ENCODE measurements at places on chromosomes 4 and X.

DNA sequence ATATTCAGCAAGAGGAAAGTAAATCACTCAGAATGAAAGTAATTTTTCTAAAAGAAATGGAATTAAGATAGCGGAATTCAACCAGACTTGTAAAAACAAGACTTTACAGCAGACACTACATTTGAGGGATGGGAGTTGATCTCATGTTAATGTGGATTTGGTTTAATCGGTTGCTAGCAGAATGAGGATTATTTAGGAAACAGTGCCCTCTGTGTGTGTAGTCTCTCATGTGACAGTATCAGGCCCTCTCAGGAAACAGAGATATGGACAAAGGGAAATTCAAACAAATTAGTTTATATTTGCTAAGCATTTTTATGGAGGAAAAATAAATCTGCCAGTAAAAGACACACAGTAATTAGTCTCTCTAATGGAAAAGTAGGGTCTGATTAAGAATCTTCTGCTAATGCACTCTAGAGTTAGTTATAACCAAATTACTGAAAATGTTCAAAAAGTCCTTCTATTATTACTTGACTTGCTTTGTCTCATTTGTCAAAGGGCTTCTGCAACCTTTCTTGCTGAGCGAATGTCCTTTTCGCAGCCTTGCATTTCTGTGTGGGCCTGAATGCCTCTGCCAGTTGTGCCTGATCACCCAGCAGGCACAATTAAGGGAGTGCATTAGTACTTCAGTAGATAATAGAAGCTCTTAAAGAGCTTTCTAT lies 1282.3 kb upstream of the TENM3 start:
- no peak for DNase-seq
- no peaks in the 10 kb centered on the region for H3K36me3 ChIP-seq
- H3K4me3 ChIP-seq, result no peak overlapping the region
- H3K27me3 ChIP-seq, result no peaks in the 10 kb centered on the region

DNA sequence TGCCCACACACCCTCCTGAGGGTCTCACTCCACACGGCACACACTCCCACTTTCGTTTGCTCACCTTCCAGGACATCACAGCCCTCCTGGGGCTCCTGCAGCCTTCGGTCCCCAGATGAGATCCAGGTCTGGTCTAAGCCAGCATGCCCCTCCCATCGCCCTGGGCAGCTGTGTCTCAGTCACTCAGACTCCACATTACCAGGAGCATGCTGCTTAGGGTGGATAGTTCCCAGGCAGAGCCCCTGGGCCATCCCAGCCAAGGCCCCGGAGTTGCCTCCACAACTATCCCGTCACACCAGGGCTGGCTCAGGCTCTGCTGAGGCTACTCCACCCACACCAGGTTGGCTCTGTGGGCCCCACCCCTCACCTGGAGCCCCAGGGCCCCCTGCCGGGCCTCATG lies 50.4 kb upstream of the PSAPL1 start:
- no peaks in the 10 kb centered on the region for H3K4me1 ChIP-seq
- DNase-seq, result no peak
- H3K4me3 ChIP-seq, result no peak overlapping the region

DNA sequence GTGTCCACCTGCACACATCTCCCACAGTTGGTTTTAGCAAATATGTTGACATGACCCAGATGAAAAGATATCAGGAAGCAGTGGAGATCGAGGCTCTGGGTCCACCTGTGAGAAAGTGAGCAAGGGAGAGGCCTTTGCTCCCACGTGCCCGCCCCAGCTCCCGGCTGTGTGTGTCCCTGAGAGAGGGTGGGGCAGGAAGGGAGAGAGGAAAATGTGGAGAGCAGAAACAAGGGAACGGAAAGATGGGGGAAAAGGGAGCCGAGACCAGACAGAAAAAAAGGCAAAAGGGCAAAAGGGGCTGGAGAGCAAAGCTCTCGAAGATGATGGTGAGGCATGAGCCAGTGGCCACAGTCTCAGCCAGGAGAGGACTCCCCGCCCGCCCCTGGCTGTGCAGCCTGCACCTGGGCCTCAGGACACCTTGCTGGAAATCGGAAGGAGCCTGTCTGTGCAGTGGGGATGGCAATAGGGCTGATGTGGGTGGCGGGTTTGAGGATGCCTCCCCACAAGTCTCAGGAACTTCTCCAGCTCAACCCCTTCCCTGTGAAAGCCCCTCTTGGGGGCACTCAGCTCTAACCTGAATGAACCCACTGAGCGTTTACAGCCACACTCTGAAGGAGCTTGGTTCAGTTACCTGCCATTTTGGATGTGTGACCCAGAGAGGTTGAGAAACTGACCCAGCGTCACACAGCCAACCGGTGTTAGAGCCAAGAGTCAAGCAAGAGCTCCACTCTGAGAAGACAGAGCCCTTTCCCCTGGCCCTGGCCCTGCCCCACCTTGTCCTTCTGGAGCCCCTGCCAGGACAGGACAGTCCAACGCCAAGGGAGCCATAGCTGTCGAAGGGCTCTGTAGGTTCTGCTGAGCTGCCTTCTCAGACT lies 20.3 kb upstream of the MSX1 start:
- H3K4me1 ChIP-seq, result peaks cover 1% of the 10 kb centered on the region
- H3K36me3 ChIP-seq, result no peaks in the 10 kb centered on the region
- H3K4me3 ChIP-seq, result no peak overlapping the region
- no peak for DNase-seq
- no peak overlapping the region for H3K27ac ChIP-seq

GRCh38 chr4:173171098-173171497 lies 2.5 kb downstream of the GALNT7 start:
- H3K4me3 ChIP-seq, result peak overlapping the region; percentile 88
- no peaks in the 10 kb centered on the region for H3K27me3 ChIP-seq
- peaks cover 36% of the 10 kb centered on the region for H3K4me1 ChIP-seq
- DNase-seq, result no peak
- no peak overlapping the region for H3K27ac ChIP-seq

- H3K27ac ChIP-seq, result peak overlapping the region; percentile 6
- peaks cover 71% of the 10 kb centered on the region for H3K4me1 ChIP-seq
- H3K4me3 ChIP-seq, result no peak overlapping the region
- no peaks in the 10 kb centered on the region for H3K36me3 ChIP-seq
- no peaks in the 10 kb centered on the region for H3K27me3 ChIP-seq
Measured at GRCh38 chr4:36321176-36321575, 39.8 kb downstream of the DTHD1 start.

DNA sequence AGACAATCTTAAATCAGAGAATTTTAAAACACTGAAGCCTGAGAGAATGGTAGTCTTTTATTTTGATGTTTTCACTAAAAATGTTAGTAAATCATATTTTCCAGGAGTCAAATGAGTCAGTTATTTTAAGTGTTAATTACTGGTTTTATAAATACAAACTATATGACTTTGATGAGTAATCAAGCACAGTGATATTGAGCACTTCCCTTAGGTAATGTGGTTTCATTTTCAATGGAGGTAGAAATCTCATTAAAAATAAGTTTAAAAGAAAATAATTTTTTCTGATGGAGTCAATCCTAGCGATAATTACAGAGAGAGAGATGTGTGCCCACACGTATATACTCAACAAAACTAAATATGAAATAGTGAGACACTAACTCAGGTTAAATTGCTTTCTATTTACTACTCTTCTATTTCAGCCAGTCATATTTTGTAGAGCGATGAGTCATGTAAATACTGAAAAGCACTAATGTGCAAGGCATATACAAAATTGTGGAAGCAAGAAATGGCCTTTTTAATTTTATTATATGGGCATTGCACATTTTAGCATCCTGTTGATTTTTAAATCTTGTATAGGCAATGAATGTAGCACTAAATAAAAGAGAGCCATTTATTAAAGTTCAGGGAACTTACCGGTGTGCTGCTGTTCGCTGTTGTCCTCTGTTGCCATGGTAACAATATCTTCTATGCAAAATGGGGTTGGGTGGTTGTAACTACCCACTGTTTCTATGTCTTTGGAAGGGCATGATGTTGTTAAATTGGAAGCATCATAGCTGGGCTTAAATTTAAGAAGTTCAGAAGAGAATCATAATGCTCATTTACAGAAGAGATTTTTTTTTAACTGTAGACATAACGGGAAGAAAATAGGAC lies 513.7 kb downstream of the TLL1 start:
- DNase-seq, result no peak
- no peaks in the 10 kb centered on the region for H3K27me3 ChIP-seq
- H3K27ac ChIP-seq, result no peak overlapping the region
- H3K4me3 ChIP-seq, result no peak overlapping the region
- no peaks in the 10 kb centered on the region for H3K36me3 ChIP-seq
- H3K4me1 ChIP-seq, result no peaks in the 10 kb centered on the region

DNA sequence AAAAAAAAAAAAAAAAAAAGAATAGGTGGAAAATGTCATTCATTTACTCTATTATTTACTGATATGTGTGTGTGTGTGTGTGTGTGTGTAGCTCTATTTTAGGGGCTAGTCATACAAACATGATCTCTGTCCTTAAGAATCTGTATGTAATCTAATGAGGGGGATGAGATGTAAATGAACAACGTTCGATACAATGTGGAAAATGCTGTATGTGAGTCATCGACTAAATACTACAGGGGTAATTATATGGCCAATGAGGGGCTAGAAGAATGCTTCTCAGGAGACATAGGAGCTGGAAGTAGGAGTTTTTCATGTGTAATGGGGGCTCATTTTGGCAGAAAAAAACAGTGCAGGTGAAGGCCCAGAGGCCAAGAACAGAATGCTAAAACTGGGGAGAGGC lies 41.9 kb downstream of the LEF1 start:
- no peak overlapping the region for H3K4me3 ChIP-seq
- no peaks in the 10 kb centered on the region for H3K27me3 ChIP-seq
- H3K36me3 ChIP-seq, result peaks cover 51% of the 10 kb centered on the region
- peaks cover 33% of the 10 kb centered on the region for H3K4me1 ChIP-seq
- H3K27ac ChIP-seq, result no peak overlapping the region
- no peak for DNase-seq

- H3K36me3 ChIP-seq, result peaks cover 10% of the 10 kb centered on the region
- H3K4me1 ChIP-seq, result peaks cover 5% of the 10 kb centered on the region
- no peak overlapping the region for H3K27ac ChIP-seq
- H3K4me3 ChIP-seq, result no peak overlapping the region
- no peaks in the 10 kb centered on the region for H3K27me3 ChIP-seq
Measured at GRCh38 chrX:1529328-1529727, 7.7 kb downstream of the P2RY8 start.

DNA sequence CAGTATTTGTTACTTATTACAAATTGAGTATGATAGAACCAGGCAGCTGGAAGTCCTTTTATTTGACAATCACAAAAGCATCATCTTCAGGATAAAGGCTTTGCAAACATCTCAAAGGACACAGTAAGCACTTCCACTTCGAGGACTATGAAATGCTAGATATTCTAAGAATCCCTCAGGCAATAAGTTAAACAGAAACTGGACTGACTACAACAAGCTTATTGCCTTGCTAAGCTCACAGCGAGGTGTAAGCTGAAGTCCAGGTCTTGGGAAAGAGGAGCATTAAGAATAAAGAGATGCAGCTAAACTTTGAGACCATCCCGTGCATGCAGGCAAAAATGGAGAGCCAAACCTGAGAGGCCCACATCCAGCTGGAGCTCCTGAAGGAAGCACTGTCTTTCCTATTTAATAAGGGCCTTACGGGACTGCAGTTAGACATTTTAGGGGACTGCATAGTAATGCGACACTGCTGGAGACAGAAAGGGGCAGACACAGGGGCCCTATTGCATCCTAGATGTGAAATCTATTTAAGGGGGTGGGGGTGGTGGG lies 38.7 kb downstream of the DCHS2 start:
- H3K36me3 ChIP-seq, result no peaks in the 10 kb centered on the region
- H3K27ac ChIP-seq, result no peak overlapping the region
- H3K4me1 ChIP-seq, result no peaks in the 10 kb centered on the region
- DNase-seq, result no peak

DNA sequence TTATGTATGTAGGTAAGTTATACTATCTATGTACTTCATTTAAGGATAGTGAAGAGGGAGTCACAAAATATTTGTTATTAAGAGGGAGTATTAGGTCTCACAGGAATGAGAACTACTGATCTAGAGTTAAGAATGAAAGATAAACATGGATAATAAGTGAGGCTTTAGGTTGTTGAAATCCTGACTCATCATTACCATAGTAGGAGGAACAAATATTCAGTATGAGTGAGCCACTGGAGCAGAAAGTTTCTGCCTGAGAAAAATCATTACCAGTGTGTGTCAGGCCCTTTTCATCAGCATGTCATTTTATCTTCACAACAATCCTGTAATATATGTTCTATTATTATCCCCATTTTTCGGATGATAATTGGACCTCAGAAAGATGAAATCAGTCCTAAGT lies 27.2 kb upstream of the IGSF1 start:
- H3K36me3 ChIP-seq, result no peaks in the 10 kb centered on the region
- no peak for DNase-seq
- no peak overlapping the region for H3K4me3 ChIP-seq
- H3K27me3 ChIP-seq, result no peaks in the 10 kb centered on the region

GRCh38 chrX:1421433-1422134 lies 29.7 kb upstream of the SLC25A6 start:
- no peaks in the 10 kb centered on the region for H3K27me3 ChIP-seq
- DNase-seq, result no peak
- H3K4me3 ChIP-seq, result no peak overlapping the region
- H3K27ac ChIP-seq, result no peak overlapping the region
- H3K4me1 ChIP-seq, result no peaks in the 10 kb centered on the region
- peaks cover 71% of the 10 kb centered on the region for H3K36me3 ChIP-seq

DNA sequence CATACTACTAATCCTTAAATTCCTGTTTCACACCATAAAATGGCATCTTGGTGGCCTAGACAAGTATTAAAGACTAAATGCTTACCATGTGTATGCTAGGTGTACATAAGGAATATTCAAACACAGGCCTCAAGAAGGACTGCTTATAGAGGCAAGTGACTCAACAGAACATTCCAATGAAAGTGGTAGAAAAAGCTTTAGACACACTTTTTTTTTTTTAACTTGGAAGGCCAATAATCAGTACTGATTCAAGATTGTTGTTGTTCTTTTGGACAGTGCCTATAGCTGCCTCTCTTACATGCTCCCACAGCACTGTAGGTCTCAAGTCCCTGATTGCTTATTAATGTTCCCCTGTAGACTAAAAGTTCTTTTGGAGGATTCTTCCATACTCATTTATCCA lies 77.6 kb downstream of the FBXL5 start:
- H3K36me3 ChIP-seq, result no peaks in the 10 kb centered on the region
- no peaks in the 10 kb centered on the region for H3K27me3 ChIP-seq
- no peak for DNase-seq
- no peak overlapping the region for H3K27ac ChIP-seq
- no peak overlapping the region for H3K4me3 ChIP-seq
